T follicular helper cell (primary cell): ENCODE measurements at places on chromosomes 2 and 18.

GRCh38 chr2:211599146-211599545, 939.5 kb downstream of the ERBB4 start:
- no peak for DNase-seq

DNA sequence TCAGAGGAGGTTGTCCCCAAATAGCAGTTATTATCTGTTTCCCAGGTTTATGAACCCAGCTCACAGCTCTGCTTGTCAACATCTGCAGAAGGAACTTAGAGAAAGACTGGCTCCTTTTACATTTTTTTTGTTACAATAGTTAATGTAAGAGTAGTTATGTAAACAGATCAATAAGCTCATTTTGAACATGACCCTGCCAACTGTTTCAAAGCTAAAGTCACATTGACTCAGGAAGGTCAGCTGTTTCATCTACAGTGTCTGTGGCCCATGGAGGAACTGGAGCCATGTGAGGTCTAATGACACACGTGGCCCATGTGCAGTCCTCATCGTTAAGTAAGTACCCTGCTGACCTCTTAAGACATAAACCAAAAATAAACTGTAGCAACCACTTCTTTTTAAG, 97.1 kb downstream of the SH3RF3 start:
- DNase-seq = no peak

- DNase-seq = no peak
These were observed 48.9 kb upstream of the COBLL1 start for GRCh38 chr2:164890544-164890943.

DNA sequence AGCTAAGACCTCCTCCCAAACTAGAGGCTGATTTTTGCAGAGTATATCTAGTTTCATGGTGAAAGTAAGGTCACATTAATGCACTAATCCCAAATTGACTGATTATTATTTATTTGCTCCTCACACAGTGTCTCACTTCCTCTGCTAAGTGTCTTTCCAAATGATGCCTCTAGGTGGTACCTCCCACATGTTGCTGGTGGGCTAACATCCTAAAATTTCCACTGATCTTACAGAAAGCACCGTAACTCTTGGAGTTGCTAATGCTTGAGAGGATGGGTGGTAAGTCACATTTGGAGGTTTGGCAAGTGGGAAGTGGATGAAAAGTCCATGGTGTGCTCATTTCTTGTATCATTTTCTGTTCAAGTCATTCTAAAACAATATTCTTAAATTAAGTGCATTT, 428.7 kb upstream of the GYPC start:
- DNase-seq = no peak

- no peak for DNase-seq
These were observed 25.8 kb downstream of the PKP4 start for GRCh38 chr2:158482594-158482993.

GRCh38 chr2:163697846-163698637, 37.8 kb downstream of the FIGN start:
- no peak for DNase-seq

- no peak for DNase-seq
These were observed 79.0 kb downstream of the SLC66A3 start for GRCh38 chr2:11234309-11234708.

GRCh38 chr2:29059624-29060023, 14.7 kb downstream of the PCARE start:
- DNase-seq = no peak

GRCh38 chr2:56713161-56713676, 529.4 kb downstream of the CCDC85A start:
- no peak for DNase-seq

- DNase-seq = no peak
These were observed 168.7 kb upstream of the RASGRP3 start for GRCh38 chr2:33307659-33308270.

DNA sequence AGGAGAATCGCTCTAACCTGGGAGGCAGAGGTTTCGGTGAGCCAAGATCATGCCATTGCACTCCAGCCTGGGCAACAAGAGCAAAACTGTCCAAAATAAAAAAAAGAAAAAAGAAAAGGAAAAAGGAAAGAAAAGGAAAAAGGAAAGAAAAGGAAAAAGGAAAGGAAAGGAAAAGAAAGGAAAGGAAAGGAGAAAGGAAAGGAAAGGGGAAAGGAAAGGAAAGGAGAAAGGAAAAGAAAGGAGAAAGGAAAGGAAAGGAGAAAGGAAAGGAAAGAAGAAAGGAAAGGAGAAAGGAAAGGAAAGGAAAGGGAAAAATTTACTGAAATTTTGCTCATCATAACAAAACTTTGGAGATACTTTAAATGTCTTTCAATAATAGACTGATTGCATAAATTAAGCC, 391.3 kb upstream of the GYPC start:
- DNase-seq = no peak

DNA sequence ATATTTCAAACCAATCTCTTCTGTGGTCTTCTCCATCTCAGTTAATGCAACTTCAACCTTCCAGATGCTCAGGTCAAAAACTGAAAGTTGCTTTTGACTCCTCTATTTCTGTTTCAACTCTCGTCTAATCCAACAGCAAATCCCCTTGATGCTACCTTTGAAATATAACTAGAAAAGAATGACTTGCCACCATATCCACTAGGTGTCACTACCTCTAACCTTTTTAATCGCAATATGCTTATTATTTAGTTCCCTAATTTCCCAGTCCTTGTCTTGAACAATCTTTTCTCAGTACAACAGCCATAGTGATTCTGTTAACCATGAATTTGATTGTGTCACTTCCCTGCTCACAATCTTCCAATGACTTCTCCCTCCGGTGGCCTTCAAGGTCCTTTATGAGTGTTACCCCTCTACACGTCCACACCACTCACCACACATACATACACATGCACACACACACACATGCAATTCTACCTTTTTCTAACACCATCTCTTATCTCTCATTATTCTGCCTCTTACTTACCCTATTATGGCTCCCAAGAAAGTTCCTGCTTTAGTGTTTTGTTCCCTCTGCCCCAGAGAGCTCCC, 245.5 kb upstream of the KCNJ3 start:
- no peak for DNase-seq

DNA sequence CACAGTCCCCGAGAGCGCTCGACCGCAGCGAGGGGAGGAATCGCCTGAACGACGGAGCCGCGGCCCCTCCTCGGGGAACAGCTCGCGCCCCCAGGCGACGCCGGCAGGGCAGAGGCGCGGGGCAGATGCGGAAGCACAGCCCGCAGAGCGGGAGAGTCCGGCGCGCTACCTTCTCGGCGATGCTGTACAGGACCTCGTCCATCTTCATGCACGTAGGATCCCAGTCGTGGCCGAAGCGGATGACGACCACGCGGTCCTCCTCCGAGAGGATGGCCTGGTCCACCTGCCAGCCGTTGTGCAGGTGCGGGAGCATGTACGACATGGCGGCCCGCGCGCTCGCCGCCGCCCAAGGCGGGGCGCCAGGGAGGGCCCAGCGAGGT, 302 bp downstream of the TXNL4A start:
- peak; percentile 50 for DNase-seq

DNA sequence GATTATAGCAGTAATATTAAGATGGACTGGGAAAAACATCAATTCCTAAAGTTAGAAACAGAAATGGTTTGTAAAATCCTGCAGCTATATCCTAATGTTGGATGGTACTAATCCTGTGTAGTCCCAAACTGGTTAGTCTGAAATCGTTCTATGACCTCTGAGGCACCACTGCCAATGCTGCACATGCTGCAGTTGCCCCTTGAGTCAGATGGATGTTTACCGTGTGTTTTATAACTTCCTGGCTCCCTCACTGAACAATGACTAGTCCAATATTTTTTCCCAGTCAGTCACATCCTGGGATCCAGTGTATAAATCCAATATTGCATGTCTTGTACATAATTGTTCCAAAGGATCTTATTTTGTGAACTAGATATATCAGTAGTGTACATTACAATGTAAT, 226.7 kb upstream of the PKDCC start:
- no peak for DNase-seq

GRCh38 chr2:51650769-51651168, 618.8 kb upstream of the NRXN1 start:
- DNase-seq = no peak

GRCh38 chr2:240714747-240715725, 23.4 kb downstream of the AQP12A start:
- DNase-seq = no peak

DNA sequence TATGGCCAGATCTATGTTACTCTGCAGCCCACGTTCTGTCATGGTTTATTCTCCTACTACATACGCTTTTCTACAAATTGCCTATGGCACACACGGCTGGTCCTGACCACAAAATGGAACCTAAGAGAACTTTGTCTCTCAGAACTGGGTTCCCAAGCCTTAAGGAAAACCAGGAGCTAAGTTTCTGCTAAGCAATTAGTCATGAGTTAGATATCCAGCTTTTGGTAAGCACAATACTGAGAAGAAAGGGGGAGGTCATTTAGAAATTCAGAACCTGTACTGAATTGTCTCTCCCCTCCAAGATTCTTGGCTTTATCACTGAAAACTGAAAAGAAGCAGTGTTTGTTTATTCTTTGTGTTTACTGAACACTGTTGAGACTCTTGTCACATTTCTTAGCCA, 283.5 kb upstream of the TANK start:
- DNase-seq = no peak

DNA sequence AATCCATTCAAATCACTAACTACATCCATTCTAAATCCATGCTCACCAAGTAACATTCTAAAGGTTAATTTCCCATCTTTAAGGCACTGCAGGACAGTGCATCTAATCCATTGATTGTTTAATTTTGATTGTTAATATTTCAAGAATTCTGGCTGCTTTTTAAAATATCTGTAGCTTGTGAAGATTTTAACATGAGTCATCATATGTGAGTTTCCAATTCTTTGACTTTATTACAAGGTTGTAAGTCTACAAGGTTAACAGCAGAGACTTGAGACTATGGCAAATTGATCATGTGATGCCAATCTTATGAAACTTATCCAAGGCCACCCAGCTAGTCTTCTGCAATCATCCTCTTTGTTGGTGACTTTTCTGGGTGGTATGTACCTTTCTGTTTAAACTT, 349.2 kb upstream of the ZC3H15 start:
- no peak for DNase-seq

- DNase-seq = no peak
These were observed 34.2 kb downstream of the ATOH8 start for GRCh38 chr2:85787981-85788340.

DNA sequence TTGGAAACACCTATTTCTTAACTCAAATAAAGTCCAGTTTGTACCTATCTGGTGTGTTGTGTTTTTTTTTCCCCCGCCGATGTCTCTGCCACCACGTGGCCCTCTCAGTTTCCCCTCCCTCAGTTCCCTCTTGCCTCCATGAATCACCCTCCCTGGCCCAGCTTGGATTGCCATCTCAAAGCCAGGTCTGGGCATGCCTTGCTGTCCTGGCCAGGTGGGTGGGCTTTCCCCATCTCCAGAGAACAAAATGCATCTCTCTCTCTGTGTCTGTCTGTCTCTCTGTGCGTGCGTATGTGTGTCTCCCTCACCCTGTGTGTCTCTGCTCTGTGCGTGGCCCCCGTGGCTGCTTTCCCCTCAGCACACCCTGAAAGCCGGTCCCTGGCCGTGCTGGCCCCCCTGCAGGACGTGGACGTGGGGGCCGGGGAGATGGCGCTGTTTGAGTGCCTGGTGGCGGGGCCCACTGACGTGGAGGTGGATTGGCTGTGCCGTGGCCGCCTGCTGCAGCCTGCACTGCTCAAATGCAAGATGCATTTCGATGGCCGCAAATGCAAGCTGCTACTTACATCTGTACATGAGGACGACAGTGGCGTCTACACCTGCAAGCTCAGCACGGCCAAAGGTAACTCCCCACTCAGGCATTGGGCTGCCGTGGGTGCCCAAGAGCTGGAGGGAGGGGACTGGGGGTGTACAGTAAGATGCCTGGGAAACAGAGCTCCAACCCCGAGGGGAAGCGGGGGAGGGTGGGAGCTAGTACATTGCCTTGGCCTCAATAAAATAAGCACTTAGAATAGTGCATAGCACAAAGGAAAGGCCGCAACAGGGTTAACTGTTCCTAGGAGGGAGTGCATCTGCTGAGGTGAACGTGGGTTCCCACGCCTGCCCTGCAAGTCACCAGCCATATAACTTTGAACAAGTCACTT, 31.6 kb upstream of the GMPPA start:
- DNase-seq = no peak

DNA sequence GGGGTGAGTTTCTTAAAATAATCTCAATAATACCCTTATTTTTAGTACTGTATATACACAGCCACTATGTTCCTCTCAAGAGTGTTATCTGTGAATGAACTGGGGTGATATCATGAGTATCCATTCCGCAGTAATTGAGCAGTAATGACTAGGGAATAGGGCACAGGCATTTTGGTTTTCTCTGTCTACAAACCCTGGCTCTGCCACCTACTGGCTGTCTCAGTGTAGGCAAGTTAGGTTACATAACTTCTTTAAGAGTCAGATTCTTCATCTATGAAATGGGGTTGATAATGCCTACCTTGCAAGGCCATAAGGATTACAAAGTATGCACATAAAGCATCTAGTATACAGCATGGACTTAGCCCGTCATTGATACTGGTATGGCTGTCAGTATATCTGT, 555.8 kb downstream of the NRXN1 start:
- DNase-seq = no peak

GRCh38 chr2:75424936-75425619, 135.7 kb downstream of the EVA1A start:
- no peak for DNase-seq

GRCh38 chr2:101775092-101775491, 77.6 kb downstream of the MAP4K4 start:
- no peak for DNase-seq

DNA sequence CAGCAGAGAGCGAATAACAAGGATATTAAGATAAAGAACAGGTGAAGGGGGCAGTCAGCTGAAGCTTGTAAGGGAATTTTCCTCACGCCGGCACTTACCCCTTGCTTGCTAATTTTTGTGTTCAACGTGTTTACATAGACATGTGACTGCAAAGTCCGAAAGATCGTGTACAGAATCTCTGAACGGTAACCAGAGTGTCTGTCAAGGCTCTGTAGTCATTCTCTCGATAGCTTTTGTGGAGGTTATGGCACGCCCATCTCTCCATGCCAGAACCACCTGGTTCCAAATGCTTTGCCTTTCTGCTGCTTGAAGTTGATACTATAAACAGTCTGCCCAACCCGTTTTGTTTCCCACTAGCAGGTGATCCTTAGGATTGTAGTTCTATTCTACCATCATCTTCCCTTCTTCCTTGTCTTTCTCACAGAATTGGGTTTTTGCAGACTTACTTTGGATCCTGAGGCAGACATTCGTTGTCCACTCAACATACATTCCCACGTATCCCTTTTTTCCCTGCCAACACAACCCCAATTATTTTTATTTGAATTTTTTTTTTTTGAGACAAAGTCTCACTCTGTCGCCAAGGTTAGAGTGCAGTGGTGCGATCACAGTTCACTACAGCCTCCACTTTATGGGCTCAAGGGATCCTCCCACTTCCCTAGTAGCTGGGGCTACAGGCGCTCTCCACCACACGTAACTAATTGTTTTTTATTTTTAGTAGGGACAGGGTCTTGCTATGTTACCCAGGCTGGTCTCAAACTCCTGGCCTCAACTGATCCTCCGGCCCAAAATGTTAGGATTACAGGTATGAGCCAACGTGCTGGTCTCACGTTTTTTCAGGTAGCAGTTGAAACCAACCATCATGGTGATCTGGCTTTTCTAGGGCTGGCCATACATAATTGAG, 1.3 kb upstream of the USP34 start:
- no peak for DNase-seq

GRCh38 chr2:74507926-74508520, 528 bp upstream of the PCGF1 start:
- DNase-seq = no peak
